Left renal pelvis (tissue), 4 donors: ENCODE measurements at places on chromosomes 1 and 21.

- peak; percentile 52 for DNase-seq
These were observed 72.8 kb downstream of the S1PR1 start for GRCh38 chr1:101309334-101310311.

- no peak for DNase-seq
These were observed 3.6 kb downstream of the SKI start for GRCh38 chr1:2231532-2232254.

- no peak for DNase-seq
These were observed 61.5 kb downstream of the PSMG1 start for GRCh38 chr21:39121600-39122355.

- no peak for DNase-seq
These were observed 181.9 kb downstream of the SPATA17 start for GRCh38 chr1:217813031-217813430.

GRCh38 chr1:228174482-228175315 lies 9.1 kb downstream of the IBA57 start:
- DNase-seq = no peak

DNA sequence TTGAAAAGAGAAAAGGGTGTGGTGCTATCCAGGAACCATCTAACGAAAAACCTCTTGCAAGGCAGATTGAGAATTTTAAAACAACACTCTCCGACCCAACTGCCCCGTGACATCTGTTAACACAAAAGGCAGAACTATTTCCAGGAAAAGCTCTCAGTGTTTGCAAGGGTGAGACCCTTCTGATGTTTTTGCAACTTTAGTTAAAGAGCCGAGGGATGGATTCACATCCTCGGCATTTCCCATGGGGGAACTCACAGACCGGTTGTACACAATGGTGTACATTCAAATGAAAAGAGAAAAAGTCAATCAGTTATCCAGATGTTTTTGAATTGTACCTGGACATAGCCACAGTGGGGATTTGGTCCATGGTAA lies 120.0 kb downstream of the NGF start:
- no peak for DNase-seq

DNA sequence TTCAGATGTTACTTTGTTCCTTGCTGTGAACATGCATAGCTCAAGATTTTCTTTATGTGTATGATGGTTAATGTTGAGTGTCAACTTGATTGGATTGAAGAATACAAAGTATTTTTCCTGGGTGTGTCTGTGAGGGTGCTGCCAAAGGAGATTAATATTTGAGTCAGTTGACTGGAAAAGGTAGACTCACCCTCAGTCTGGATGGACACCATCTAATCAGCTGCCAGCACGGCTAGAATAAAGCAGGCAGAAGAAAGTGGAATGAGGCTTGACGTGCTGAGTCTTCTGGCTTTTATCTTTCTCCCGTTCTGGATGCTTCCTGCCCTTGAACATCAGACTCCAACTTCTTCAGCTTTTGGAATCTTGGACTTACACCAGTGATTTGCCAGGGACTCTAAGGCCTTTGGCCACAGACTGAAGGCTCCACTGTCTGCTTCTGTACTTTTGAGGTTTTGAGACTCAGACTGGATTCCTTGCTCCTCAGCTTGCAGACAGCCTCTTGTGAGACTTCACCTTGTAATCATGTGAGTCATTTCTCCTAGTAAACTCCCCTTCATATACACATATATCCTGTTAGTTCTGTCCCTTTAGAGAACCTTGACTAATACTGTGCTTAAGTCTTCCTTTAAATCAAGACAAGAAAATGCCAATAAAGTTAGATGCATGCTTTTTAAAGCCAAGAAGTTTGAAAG lies 626.6 kb downstream of the KCNT2 start:
- DNase-seq = no peak

- no peak for DNase-seq
These were observed 303.8 kb downstream of the DISC1 start for GRCh38 chr1:231930257-231930947.

- DNase-seq = no peak
These were observed 47.4 kb downstream of the GRIK1 start for GRCh38 chr21:29892379-29892778.

DNA sequence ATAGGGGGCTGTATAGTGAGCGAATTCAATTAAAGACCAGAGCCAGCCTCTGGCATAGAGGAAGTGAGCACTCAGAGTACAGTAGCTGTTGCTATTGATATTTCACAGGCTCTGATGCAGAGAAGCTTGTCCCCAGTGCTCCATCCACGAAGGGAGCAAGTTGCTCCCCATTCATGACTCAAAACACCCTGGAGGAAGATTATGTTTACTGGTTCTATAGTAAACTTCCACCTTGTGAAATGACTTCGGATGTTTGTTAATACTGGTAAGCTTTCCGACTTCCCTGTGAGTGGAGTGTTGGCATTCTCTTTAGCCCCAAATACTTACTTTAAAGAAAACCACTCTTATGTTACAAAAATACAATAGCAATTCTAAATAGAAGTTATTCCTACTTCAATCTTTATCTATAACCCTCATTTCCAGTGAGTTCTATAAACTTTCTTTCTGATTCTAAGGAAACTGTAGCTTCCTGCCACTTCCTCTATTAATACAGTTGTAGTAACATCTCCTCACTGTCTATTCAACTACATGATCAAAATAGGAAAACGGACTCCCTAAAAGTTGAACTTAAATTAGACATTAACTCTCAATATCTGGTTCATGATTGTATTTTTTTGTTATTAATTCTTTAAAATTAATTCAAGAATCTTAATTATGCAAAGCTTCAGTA lies 46.4 kb downstream of the ZNF281 start:
- no peak for DNase-seq

DNA sequence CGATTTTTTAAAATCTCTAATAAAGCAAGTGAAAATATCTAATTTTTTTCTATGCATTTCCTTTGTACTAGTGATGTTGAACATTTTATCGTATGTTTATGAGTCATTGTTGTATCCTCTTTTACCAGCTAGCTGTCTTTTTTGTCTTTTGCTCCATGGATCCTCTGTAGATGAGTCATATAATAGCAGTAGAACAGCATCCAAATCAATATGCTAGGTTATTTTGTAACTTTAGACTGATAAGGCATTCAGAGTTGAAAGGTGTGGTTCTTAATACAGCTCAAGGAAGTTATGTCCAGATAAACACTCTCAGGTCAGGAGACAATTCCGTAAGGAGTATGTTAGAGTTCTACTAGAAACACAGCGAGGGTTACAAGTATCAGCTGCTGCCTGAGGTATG lies 31.9 kb downstream of the MAP10 start:
- no peak for DNase-seq

GRCh38 chr1:234216116-234216703 lies 157.0 kb upstream of the COA6 start:
- no peak for DNase-seq

DNA sequence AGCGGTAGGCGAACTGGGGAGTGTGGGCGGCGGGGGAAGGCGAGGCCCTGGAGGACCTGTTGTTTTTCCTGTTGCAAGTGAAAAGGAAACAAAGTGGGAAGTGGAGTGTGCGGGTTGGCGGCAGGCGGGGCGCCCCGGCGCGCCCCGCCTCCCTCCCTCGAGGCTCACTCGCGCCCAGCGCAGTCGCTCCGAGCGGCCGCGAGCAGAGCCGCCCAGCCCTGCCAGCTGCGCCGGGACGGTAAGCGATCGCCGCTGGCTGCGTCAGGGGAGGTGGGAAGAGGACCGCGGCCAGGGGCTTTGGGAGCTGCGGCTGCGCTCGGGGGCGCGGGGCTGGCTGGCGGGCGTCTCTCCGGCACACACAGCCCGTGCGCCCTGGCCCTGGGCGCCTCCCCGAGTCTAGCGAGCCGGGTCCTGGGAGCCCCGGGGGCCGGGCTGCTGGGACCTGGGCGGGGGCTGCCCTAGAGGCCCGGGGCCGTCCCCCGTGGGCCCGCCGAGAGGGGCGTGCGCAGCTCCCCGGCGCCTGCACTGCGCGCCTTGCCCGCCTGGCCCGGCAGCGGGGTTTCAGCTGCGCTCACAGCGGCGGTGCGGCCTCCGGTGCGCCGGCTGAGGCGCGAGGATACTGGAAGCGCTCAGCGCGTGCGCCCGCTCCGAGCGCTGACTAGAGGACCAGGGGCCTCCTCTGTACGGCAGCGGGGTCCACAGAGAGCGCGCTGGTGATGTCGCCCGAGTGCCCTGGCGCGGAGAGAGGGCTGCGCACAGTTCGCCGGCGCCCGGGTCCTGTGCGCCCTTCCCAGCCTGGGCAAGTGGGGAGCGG lies at the start of gene PIK3CD:
Gene PIK3CD (plus strand): TSS at position 167 of the 814 bp plus-strand sequence. CDS start 58,725 bp downstream, outside the sequence.
- no peak for DNase-seq

- no peak for DNase-seq
These were observed 24.9 kb downstream of the USP25 start for GRCh38 chr21:15754640-15755039.

DNA sequence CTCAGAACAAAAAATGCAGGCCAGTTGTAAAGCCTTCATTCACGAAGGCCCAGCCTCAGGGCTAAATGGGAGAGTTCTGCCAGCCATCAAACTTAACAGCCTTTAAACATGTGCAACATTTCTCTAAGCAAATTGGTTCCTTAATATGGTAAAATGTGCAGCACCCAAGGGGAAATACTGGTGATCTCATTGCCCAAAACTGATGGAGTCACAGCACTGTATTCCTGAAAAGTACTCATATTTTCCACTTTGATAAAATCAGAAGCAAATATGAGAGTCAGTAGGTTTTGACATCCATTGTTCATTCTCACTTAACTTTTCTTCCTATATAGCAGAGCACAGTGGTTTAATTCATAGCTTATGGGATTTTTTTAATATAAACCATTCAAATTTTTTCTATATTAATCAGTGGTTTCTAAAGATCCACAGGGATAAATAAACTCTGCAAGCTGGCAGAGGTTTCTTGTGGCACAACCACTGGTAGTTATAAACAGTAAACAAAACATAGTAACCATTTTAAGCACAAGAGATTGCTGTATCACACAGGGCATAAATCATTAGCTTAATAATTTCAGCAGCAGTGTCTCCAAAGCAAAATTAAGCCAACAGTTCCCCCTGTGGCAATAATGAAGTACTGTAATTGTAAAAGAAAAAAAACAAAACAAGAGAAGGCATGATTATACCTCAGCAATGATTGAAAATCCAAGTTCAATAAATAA lies 106.9 kb upstream of the LYPLAL1 start:
- peak; percentile 22 for DNase-seq

GRCh38 chr1:34361121-34361520 lies 184.4 kb downstream of the C1orf94 start:
- no peak for DNase-seq

DNA sequence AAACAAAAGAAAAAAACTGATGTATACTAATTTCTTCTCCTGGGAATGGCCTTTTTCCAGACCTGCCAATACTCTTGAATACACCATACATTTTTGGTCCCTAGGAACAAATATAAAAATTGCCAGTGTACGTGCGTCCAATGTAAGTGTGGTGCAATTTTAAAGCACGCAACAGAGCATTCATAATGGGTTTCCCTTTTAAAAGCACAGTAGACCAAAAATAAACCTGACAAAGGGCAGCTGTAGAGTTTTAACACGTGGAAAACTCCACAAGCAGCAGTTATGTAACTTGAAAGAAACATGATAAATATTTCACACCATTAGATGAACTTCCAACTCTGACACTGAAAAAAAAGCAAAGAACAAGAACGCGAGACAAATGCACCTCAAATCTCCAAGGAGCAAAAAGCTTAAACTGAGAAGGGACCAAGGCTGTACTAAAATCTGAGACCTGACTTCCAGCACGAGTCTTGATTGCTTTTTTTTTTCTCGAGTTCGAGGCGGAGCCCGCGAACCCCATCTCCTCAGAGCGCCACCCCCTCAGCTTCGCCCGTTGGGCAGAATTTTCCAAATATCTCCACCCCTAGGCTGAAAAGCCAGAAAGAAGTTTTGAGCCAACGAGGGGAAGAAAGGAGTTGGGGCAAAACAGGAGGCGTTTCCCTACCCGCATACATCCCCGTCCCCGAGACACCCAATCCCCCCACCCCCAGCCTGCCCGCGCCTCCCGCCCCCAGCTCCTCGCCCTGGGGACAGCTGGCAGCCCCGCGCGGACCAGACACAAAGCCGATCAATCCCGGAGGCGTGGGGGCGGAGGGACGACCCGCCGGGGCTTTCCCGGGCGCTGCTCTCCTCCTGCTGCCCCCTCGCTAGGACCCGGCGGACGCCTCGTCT lies at the start of gene JAM2:
Gene JAM2 (plus strand): TSS at position 599 of the 891 bp plus-strand sequence. CDS start 564 bp downstream, outside the sequence.
- DNase-seq = peak; percentile 18

DNA sequence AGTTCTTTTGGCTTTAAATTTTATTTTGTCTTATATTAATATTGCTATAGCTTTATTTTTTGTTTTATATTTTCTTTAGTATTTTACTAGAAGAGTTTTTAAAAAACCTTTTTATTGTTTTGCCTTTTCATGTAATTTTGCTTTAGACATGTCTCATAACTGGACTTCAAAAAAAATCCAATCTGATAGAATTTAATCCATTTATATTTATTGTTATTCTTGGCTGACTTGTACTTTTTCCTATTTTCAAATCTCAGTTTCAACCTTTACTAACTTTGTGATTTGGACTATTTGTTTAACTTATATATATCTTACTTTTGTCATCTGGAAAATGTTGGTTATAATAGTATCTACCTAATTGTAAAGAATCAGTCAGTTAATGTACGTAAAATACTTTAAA lies 61.2 kb downstream of the NTNG1 start:
- no peak for DNase-seq

- DNase-seq = no peak
These were observed 7.5 kb downstream of the TNFSF18 start for GRCh38 chr1:173043253-173043652.

DNA sequence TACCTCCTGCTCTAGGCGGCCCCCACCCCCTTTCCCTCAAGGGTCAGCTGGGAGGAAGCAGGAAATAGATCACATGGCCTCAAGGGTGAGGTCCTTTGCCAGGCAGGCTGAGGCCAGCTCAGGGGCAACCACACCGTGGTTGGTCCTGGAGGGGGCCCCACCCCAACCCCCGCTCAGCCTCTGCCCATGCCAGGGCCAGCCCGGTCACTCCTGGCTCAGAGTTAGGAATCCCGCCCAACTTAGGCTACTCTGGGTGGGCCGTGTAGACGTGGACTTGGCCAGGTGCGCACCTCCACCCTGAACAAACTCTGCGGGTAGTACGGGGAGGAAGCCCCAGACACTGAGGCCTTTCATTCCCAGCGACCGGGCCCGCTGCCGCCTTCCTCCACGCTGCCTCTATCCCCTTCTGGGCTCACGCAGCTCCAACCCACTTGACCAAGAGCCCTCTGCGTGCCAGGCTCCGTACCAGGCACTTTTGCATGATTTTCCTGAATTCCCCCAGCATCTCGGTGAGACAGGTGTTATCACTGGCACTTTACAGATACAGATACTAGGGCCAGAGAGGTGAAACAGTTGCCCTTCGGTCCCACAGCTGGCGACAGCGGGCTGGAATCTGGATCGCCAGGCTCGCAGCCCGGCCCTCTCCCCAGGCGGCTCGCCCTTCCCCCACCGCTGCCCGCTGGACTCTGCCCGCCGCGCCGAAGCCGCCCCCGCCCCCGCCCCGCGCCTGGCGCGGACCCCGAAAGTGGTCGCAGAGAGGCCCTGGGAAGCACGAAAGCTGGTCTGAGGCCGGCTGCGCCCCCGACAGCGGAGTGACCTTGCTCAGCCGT lies 769 bp downstream of the GALE start:
- DNase-seq = no peak

DNA sequence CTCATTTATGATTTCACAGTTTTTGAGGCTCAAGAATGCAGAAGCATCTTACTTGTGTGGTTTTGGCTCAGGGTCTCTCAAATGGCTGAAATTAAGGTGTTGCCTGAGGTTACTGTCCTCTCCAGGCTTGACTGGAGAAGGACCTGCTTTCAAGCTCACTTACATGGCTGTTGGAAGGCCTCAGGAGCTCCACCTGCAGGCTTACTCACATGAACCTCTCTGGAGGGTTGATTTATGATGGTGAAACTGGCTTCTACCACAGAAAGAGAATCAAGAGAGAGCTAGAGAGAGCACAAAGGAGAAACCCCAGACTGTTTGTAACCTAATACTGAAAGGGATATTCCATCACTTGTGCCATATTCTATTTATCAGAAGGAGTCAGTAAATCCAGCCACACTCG lies 6.2 kb upstream of the KCNK2 start:
- no peak for DNase-seq
